ENCODE measurements at places on chromosomes 16 and 17. TPM values are rescaled to one million over a fixed set of nuclear protein-coding genes. Genes with fewer than 3 reads are reported as not detected.

GRCh38 chr16:17311333-17312093 is 159.2 kb downstream of the XYLT1 start:
- no peak for DNase-seq

DNA sequence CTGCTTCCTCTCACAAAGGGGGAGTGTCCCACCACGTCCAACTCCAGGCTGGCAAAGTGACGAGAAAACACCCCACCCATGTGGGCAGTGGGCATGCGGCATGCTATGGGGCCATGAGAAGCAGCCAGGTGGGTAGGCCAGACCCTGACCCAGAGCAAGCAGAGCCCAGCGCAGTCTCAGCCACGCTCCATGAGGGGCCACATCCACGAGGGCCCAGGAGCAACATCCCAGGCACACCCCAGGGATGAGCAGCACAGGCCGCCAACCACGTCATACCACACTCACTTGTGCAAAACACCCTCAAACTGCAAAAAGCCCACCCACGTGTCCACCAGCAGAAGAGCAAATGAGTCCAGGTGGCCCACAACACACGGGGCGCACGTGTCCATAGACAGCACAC is 117.0 kb downstream of the ZNF778 start:
- DNase-seq: no peak

DNA sequence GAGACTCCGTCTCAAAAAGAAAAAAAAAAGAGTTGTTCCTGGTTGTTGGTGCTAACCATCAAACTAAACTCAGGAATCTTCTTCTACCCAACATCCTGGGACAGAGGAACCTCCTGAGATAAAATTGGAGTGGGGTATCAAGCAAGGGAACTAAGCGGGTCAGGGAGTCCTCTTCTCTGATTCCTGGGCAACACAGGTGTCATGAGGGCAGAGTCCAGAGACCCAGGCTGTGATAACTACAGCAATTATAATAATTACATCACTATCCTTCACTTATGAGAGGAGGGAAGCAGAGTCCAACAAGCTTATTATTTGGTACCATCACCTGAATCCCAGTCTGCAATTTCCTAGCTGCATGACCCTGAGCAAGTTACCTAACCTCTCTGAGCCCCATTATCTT is 8.1 kb downstream of the C17orf50 start:
- no peak for DNase-seq

- no peak for DNase-seq
Measured at GRCh38 chr17:51115179-51115578, 5.5 kb downstream of the SPAG9 start.

- no peak for DNase-seq
Measured at GRCh38 chr16:2404099-2404498, 25.1 kb upstream of the CCNF start.

- DNase-seq: no peak
Measured at GRCh38 chr17:8463099-8463498, 27.4 kb downstream of the NDEL1 start.

DNA sequence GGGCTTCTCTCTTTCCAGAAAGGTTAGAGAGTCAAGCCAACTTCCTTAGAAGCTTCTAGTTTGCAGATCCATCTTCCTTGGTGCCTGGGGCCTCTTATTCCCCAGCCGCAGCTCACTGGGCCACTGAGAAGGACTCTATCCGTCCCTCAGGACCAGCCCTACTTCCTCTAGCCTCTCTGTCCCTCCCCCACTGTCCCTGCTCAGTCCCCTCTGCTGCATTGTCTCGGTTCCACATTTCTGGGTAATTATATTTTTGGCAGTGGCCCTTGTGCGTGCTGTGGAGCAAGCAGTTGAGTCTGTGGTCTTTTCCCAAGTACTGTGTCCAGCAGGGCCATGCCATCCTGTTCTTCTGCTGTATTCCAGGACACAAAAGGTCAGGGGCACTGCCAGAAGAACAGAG is 17.8 kb downstream of the IRX3 start:
- DNase-seq: no peak

STARD3 gene
- total RNA-seq: 42.0 TPM

GRCh38 chr17:13920413-13920812 is 148.9 kb upstream of the COX10 start:
- no peak for DNase-seq

DNA sequence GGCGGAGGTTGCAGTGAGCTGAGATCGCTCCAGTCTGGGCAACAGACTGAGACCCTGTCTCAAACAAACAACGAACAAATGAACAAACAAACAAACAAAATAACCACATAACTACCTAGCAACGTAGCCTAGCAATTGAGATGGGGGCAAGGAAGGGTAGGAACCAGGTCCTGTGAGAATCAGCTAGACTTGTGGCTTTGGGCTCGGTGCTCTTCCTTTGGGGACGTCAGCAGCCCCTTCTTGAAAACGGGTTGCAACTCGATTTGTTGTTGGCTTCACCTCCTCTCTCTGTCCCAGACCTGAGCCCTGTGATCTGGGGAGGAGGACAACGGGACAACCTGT is 72.2 kb downstream of the ABCC1 start:
- DNase-seq: no peak

ERN2 gene
- total RNA-seq: not detected

DNA sequence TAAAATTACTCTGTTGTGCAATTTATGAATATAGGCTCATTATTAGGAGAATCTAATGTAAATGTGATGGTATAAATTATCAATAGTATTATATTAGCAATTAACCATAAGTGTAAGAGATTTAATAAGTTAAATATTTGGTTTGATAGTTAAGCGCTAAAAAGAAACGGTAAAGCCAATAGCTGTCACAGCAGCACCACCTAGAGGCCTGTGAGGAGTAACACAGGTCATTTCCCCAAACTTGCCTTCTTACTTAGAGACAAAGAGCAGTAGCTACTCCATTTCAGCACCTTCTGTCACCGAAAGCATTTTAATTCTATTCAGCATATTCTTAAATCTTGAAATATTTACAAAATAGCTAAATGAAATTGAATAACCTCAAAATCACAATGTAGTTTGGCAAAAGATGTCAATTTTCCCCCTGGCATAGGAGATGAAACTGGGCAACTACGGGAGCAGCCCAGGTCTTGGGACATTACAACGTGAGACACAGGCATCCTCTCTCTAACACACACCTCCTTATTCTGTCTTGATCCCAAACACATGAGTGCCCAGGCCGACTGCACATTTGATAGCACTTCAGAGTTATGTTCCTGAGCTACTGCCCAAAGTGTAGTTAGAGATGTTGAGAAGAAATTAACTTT is 14.3 kb upstream of the DYNLRB2 start:
- no peak for DNase-seq

DNA sequence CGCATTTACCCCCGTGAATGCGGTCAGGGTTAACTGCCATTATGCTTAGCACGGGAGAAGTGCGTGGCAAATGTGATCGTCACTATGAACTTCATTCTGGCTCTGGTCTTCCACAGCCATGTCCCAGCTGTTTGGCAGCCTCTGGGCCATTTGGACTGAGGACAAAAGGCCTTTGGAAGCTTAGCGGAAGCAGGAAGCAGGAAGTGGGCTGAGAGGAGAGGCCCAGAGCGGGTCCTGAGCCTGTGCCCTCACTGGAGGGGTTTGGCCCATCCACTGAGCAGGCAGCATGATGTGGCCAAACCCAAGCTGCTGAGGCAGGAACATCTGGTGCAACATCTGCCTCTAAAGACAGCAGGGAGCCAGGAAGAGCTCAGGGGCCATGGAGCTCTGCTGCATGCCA is 345.9 kb downstream of the C16orf95 start:
- DNase-seq: no peak

- no peak for DNase-seq
Measured at GRCh38 chr17:36147601-36148000, 28.8 kb downstream of the TBC1D3B start.

ZP2 gene
- not detected for total RNA-seq

GRCh38 chr17:40340327-40340726 is 24.2 kb downstream of the GJD3 start:
- no peak for DNase-seq

DNA sequence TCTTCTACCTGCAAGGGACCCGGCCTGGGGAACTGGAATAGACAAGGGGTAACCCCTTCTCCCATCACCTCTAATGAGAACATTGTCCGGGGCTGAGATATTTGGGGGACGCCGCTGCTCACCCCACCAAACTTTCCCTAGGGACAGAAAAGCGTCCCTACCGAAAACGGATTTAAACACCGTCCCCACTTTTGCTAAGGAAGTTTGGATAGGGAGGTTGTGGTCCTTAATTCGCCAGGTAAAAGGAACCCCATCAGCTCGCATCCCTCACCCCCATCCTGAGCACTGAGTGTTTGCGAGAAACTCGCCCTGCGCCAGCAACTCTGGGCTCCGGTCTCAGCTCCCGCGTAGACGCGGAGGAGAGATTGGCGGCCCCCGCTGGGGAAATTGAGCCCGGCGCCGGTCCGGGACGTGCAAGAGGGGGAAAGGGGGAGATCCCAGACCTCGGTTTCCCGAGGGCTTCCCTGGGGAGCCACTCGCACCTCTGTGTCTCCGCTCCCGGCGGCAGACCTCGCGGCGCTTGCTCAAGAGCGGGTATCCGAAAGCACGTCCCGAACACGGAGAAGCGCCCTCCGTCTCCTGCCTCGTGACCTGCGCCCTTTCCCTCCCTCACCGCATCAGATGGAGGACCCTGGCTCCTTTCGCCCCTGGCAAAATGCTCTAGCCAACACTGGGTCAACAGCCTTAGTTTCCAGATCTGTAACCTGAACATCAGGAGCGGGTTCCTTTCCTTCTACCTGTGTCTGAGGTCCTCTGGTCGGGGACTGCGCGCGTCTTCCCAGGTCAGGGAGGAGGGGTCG is 3.1 kb upstream of the SOX9 start:
- no peak for DNase-seq

HCRT gene
- not detected for total RNA-seq

CYGB gene
- 5.9 TPM for total RNA-seq

TLK2 gene
- total RNA-seq: 42.0 TPM

GRCh38 chr16:6066652-6067051 is 969.1 kb upstream of the EEF2KMT start:
- no peak for DNase-seq

GRCh38 chr17:81831957-81832607 is 1.0 kb downstream of the MCRIP1 start:
- DNase-seq: no peak

GRCh38 chr17:4043862-4044261 is 79.6 kb upstream of the ATP2A3 start:
- DNase-seq: no peak

HS3ST3A1 gene
- total RNA-seq: 1.4 TPM

DNA sequence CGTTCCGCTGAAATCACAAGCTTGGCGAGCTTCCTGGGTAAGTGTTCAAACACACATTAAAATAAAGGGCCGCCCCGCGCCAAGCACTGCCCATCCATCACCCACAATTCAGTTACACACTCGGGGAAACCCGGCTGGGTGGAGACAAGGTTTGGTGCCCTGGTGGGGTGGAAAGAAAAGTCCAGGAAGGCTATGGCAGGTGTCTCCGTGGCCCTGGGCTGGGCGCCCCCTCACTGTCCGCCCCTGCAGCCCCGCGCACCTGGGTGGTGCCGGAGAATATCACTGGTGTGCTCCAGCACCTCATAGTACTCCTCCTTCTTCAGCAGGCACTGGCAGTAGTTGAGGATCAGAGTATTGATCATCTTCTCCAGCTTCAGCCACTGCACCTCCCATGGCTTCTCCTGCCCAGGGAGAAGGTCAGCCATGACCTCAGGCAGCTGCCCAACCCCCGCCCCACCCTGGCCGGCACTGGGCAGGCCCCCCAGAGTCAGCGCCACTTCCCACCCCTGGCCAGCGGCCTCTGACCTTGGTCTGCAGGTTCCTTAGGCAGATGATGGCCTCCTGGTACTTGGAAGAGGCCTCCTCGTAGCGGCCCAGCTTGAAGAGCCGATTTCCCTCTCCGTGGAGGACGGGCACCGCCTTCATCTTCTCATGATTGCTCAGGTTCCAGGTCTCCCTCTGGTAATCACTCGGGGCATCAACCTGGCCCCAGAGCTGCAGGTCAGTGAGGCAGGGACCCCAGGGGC is 8.4 kb downstream of the AIPL1 start:
- no peak for DNase-seq

PALB2 gene
- 10.4 TPM for total RNA-seq

DNA sequence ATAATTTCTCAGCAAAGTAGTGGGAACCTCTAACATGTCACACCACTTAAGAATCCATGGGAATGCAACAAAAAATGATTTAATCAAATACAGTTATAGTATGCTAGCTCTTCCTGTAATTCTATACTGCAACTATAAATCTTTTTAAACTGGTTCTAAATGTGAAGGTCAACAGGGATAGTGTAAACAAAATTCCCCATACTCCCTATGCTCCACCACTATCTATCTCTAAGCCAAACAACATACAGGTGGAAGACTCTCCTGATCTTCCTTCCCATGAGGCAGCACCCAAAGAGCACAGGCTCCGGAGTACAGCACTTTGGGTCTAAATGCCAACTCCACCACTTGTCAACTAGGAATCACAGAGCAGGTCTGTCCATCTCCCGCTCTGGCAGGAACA is 4.4 kb downstream of the XPO6 start:
- DNase-seq: no peak

GRCh38 chr17:47692895-47693730 is 848 bp upstream of the TBKBP1 start:
- no peak for DNase-seq

DNA sequence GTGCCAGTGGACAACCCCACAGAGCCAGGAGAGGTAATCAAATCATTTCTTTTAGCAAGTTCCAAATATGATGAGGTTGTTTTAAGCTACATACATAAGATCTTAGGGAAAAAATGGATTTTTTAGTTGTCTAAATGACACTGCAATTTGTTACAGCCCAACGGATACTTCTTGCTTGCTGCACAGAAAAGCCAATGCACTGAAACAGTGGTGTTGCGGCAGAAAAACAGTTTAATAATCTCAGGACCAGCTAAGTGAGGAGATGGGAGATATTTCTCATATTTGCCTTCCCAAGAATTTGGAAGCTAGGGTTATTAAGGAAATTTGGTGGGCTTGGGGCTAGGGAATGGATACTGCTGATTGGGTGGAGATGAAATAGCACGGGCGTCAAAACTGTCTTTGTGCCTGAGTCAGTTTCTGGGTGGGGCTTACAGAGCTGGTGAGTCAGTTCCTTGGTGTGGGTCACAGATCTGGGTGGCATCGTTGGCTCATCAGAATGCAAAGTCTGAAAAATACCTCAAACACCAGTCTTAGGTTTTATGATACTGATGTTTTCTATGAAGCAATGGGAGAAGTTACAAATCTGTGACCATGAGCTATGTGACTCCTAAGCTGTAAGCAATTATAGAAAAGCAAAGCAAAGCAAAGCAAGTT is 255.4 kb downstream of the IRX3 start:
- no peak for DNase-seq
